ENCODE measurements at places on chromosomes 7 and 10.

GRCh38 chr7:98097042-98097645 is 9.5 kb upstream of the LMTK2 start:
- no peak for DNase-seq

DNA sequence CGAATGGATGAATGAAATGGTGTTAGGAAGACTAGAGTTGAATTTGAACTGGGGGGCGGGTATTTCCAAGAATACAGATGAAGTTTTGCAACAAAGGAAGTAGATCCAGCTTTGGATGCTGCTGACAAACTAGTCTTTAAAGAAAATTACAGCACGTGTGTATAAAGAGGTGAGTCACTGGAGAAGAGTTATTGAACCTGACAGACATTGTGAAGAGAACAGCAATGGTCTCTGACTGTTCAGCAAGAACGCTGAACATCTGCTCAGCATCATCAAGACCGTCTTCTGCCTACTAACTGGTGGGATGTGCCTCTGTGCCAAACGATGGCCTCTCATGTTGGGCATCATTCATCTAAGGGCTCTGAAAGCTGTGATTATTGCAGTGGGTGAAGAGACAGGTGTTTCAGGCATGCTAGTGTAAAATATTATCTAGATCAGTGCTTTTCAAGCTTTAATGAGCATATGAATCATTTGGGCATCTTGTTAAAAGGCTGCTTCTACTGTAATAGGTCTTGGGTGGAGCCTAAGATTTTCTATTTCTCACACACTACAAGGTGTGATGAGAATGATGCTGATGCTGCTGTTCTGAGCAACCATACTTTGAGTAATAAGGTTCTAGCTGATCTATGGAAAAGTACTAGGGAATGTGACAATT is 291.3 kb downstream of the PTEN start:
- DNase-seq = no peak

GRCh38 chr7:71439321-71439720 is 307.4 kb downstream of the GALNT17 start:
- no peak for DNase-seq

- no peak for DNase-seq
Measured at GRCh38 chr10:90819911-90820310, 37.9 kb downstream of the HTR7 start.
